SK-N-SH (cell line): ENCODE measurements at places on chromosomes 12 and 14.

DNA sequence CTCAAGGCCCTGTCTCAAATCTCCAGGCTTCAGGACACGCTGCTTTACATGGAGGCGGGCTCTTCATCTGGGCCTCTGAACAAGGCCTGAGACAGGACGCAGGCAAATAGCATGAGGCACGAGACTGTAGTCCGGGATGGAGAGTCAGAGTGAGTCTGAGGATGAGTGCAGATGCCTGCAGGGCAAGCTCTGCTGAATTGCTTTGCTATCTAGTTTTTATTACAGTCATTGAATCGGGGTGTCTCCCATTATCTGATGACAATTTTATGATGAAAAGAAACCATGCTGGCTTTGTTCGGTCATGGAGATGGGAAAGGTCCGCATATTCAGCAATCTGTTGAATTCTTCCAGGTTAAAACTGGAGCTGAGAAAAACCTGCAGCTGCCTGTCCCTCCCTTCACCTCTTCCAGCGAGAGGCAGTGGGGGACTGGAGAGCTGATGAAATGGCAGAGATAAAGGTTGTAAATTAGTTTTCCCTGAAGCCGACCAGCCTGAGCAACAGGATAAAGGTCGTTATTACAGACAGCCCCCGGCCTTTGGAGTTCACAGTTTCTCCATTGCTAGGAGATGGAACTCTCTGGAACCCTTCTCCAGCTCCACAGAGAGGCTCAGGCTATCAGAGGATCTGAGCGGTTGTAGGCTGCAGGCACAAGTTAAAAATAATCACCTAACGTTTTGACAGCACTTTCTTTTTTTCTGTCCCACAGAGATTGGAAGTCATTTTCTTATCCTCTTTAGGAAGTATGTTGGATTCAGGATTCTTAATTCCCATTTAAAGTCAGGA, 1.3 kb upstream of the ADGRD1 start:
- DNase-seq = peak; percentile 77

- DNase-seq = no peak
Measured at GRCh38 chr12:66549050-66549389, 129.9 kb downstream of the GRIP1 start.

DNA sequence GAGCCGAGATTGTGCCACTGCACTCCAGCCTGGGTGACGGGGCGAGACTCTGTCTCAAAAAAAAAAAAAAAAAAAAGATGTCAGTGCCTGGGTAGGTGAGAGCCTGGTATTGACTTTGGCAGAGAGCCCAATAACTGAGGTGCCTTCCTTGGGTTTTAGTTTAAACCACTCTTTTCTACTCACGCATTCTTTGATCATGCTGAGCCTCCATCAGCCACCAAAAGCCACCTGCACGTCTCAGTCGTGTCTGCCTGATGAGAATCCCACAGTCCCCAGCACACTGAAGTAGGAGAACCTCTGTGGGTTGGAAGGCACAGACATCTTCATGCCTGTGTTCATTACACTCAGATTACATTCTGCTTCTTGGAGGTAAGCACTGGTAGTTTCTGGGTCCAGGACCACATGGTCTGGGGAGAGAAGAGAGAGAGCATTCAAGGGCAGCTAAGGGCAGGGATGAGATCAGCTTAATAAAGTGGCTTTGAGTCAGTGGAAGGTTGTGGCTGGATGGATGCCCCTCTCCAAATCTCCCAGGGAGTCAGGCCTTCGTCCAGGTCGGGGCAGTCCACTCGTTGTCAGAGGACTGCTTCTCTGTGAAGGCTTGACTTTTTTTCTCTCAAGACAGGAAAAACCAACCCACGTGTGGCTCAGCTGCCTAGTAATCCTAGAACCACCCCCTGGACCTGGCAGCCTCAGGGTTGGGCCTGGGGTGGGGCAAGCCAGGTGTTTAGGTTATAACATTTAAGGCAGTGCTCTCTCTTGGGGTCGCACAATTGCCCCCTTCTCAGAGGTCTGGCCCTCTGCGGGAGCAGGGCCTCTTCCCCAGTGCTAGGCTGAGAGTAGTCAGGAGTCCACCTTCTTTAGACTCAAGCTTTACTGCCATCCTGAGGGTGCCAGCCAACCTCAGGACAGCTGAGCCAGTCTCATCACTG, 32.6 kb upstream of the MAX start:
- no peak for DNase-seq

DNA sequence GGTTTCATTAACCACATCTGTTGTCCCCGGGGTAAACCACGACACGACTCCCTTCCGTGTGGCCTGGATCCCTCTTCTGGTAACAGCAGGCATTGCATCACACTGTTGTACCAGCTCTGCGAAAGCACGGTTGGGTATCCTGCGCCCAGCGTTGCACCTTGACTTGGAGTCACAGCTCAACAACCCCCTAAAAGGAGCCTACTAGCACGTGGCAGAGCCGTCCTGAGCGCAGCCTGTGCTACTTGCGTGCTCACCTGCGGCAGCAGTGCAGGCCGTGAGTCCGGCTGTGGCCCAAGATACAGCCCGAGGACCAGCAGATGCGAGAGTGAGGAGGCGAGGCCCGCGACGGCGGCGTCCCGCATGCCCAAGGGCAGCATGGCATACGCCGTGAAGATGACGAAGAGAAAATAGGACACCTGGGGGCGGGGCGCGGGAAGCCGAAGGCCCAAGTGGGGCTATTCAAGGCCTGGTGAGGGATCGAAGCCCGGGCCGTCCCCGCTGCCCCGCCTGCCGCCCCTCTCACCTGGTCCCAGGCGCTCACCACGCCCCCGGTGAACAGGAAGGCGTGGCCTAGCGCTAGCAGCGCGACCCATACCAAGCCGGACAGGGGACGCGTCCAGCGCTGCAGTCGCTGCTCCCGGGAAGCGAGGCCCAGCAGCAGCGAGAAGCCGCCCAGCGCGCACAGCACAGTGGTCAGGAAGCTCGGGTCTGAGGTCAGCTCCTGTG, 2.4 kb downstream of the ADCY4 start:
- DNase-seq = peak; percentile 94

- DNase-seq = no peak
Measured at GRCh38 chr12:119204671-119205285, 26.0 kb downstream of the HSPB8 start.

DNA sequence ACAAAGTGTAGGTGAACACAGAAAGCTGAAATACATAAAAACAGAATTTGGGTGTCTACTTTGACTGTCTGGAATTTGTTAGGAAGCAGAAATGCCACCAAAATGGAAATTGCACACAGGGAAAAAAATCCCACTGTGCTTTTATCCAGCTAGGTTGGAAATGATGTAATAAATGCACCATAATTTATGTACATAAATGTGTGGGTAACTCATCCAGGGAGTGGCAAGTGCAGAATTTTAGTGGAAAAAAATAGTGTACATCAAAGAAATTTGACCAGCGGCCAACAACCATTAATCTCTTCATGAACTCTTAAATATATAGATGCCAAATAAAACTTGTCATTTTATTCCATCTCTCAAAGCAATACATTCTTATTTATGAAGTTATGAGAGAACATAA, 105.6 kb downstream of the LLPH start:
- no peak for DNase-seq

- no peak for DNase-seq
Measured at GRCh38 chr14:68145539-68145938, 326.0 kb downstream of the RAD51B start.

DNA sequence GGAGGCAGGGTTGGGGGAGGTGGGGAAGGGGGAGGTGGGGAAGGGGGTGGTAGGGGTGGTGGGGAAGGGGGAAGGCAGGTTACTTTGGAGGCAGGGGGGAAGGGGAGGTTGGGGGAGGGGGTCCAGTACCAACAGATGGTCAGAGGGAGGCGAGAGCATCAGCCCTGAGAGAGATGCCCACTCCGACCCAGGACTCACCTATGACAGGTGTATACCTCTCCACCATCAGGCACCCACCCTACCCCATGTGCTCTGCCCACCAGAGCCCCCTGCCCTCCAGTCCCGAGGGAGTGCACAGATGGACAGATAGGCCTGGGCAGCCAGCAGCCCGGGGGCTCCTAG, 18.6 kb downstream of the JAG2 start:
- DNase-seq = no peak

GRCh38 chr12:29245246-29245645, 96.2 kb downstream of the FAR2 start:
- no peak for DNase-seq

DNA sequence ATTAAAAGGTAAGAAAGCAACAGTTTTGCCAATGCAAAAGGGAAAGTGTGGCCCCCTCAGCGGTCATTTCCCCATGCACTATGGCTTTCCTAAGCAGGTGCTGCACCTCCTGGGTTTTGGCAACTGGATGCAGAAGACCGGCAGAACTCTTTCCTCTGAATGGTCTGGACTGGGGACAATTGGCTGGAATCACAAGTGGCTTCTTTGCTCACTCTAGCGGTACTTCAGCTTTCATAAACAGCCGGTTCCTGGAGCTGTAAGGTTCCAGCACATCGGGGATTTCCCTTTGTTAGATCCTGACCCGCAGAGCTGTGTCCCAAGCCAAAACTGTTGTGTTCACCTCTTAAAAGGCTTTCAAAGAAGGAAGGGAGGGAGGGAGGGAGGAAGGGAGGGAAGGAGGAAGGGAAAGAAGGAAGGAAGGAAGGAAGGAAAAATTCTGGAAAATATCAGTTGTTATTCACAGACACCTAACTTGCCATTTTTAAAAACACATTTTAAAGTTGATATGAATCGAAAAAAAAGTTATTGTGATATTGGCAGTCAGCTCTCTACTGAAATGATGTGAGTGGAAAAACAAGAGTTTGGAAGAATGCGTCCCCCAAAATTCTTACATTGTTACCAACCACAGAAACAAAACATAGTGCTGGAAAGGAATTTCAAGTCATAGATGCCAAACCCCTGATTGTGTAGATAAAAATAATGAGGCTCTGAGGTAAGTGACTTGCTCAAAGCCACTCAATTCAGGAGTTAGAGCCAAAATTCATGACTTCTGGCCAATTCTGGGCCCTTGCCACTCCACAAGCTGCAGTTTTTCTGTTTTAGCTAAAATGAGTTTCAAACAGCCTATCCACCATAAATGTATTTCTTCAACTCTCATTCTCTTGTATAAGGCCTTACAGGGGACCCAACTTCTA, 220.6 kb upstream of the HMGA2 start:
- no peak for DNase-seq

- DNase-seq = no peak
Measured at GRCh38 chr14:102608064-102608446, 15.6 kb downstream of the RCOR1 start.

- no peak for DNase-seq
Measured at GRCh38 chr14:60197629-60198303, 32.6 kb upstream of the DHRS7 start.

- no peak for DNase-seq
Measured at GRCh38 chr12:92133171-92133570, 12.5 kb downstream of the BTG1 start.

DNA sequence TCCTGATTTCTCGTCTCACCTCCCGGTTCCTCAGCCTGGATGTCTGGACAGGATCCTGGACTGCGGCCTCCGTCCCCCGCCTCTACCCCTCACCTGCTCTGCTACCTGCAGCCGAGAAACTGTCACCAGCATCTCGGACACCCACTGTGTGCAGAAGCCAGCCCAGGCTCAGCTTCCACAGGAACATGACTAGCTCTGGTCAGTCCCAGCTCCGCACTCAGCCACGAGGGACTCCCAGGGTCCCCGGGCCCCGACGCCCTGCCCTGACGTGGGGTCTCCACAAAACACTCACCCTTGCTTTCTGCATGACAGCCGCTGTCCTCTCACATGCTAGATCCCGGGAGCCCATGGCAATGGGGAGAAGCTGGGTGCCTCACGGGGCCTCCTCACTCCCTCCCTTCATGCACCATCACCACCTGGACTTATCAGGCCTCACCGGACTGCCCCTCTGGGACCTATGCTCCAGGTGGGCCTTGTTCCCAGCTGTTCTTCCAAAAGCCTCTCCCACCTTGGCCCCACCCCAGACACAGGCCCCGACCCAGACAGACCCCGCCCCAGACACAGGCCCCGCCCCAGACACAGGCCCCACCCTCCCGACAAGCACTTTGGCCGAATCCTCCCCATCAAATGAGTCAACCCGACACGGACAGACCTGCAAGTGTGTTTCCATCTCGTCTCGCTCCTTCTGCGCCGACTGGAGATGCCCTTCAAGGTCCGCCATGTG, 26.9 kb upstream of the ANKLE2 start:
- DNase-seq = peak; percentile 74

DNA sequence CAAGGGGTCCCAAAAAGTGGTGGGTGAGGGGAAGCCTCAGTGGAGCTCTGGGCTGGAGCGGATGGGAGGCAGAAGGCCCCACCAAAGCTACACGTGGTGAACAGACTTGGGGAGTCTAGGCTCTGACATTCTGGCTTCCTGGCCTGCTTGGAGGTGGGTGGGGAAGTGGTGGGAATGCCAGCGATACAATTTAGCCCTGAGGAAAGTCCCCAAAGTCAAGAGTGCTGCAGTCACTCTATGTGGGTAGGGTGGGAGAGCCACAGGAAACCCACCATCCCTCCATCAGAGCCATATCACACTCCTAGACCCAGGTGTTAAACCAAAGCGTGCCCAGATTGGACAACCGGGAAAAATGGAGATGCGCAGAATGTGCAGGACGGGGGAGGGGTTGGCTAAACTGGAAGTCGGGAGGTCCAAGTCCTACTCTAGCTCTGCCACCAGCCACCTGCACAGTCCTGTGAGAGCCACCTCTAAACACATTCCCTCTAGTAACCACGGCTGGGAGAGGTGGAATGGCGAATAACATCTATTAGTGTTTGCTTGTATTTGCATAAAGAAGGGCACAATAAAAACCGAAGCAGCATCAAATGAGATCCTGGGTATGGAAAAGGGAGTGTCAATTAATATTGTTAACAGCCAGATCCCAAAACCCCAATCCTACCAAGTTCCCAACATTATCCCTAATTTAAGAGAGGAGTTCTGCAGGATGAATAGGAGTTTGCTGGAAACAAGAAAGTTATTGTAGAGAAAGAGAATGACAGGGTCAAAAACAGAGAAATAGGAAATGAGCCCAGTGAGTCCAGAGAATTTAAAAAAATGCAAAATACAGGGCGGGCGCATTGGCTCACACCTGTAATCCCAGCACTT, 14.0 kb upstream of the CD9 start:
- no peak for DNase-seq

DNA sequence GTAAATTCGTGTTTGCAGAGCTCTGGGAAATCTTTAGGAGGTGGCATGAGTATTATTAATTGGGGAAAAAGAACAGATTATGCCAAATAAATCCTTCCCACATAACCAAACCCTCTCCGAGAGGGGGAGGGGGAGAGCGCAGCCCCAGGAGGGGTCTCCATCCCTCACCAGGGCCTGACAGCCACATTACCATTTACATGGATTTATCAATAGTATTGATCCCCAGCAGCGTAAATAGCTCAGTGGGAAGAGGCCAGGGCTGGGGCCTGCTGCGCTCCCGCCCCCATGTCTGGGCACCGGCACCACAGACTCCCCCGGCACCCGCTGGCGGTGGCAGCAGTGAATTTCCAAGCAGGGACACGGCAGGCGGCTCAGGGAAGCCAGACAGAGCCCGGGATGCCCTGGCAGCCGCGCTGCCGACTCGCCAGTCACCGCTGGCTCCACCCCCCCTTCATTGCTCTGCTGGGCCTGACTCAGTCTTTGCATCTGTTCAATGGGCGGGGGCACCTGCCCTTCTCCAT, 2.4 kb downstream of the NCOR2 start:
- DNase-seq = peak; percentile 53
